GM12891 (cell line): ENCODE measurements at places on chromosomes 12 and 14.

DNA sequence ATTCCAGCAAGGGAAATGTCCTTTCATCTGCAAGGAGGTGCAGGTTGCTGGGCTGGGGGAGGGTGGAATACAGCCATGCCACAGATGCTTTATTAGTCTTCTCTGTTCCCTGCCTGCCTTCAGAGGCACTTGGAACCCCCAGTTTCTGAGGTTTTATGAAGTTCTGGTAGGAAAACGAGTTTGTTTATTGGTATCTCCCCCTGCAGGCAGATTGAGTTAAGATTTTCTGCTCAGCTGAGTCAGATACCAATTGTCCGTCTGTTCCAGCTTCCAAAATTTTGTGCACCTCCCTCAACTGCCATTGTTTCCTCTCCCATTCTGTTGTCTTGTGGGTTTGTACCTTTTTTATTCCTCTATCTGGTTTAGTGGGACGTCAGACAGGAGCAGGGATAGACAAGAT, 155.6 kb downstream of the ETV6 start:
- no peak for DNase-seq

GRCh38 chr14:34063470-34064164, 112.7 kb upstream of the EGLN3 start:
- DNase-seq, result no peak

DNA sequence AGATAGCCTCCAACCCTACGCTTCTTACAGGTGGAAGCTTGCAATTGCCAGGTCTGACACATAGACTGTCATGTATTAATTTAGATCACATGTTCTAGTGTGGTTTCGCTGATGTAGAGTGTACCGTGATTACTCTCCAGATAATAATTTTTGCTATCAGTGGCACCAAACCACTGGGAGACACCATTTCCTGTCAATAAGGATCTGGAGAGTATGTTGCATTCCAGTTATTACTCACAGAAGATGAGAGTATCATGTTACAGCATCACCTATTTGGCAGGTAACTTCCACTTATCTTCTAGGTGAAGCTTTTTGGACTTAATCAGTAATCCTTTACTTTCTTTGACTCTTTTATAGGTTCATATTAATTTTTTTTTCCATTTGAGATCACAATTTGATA, 147.2 kb downstream of the HELB start:
- no peak for DNase-seq

DNA sequence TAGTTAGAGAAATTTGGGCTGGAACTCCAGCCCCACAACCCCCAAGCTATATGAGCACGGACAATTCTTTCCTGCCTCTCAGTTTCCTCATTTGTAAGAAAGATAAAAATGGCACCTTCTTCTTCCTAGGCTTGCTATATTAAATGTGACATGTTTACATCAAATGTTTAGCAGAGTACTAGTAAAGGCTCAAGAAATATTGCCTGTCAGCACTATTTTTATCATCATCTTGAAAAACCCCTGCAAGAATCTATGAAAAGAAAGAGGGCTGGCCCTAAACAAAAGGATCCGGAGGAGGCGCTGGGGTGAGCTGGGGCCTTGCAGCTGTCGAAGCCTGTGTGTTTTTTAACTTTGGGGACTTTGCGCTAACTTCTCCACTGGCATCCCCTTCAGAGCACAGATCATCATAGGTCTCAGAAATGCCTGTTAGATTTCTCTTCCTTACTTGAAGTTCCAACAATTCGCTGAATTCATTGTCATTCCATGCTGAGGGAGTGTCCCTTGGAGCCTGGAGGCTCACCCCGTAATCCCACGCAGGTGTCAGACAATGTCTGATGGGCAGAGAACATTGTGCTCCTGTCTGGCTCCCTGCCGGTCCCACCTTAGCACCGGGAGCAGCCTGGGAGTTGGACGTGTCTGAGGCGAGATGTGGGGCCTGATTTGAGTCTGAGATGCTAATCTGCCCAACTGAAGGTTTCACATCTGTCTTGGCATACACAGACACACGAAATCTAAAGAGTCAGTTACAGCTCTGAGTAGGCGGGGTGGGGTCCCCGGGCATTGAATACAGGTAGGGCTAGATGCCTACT, 206.8 kb downstream of the NUAK1 start:
- DNase-seq, result no peak

- no peak for DNase-seq
Measured at GRCh38 chr14:69682621-69683263, 71.3 kb downstream of the SUSD6 start.

GRCh38 chr14:27836386-27836785, 930.2 kb upstream of the FOXG1 start:
- DNase-seq, result no peak

DNA sequence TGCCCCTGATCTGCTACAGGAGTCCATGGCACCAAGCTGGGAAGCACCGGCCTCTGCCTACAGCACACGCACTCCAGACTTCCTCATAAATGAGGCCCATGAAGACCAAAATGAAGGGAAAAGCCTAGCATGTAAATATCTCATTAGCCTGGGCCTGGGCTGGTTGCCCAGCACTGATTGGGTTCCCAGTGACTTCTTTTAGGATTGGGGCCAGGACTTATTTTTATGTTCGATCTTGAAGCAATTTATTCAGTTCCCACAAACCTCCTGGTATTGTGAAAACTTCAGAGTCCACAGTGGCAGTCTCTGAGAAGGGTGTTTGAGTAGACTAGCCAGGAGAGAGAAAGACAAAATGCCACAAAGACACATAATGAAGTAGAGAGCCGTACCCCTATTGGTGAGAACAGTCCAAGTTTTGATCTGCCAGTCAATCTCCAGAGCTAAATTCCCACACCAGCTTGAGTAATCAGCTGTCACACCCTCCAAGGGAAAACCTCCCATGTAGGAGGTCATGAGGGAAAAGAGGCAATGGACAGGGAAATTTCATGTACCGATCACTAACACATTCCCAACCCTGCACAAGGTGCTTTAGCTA, 78.2 kb downstream of the PHLDA1 start:
- no peak for DNase-seq

DNA sequence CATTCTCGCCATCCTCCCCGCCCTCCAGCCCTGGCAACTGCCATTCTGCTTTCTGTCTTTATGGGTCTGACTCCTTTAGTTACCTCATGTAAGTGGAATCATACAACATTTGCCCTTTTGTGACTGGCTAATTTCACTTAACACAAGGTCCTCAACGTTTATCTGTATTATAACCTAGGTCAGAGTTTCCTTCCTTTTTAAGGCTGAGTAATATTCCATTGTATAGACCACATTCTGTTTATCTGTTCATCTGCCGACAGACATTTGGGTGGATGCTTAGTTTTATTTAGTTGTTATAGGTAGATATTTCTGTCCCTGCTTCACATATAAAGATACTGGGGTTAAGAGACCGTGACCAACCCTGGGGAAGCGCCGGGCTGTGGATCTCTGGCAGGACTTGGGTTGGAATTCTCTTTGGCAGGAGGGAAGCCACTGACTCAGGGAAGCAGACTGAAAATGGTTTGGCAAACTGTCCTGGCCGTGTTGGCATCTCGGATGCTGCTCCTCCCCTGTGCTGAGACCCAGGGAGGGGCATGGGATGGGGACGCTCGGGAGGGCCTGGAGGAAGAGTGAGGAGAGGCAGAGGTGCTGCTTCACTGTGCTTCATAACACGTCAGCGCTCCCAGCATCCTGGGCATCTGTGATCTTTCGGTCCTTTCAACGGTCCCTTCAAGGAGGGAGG, 38.9 kb downstream of the TEAD4 start:
- DNase-seq, result no peak
